ENCODE measurements at places on chromosomes 6 and 20. TPM values are rescaled to one million over a fixed set of nuclear protein-coding genes. Genes with fewer than 3 reads are reported as not detected.

OTOR gene
- not detected for total RNA-seq

CTCFL gene
- total RNA-seq, result not detected

HLA-DQB1 gene
- total RNA-seq, result not detected

PRSS16 gene
- total RNA-seq, result not detected
